ENCODE measurements at places on chromosomes 11 and 22.

DNA sequence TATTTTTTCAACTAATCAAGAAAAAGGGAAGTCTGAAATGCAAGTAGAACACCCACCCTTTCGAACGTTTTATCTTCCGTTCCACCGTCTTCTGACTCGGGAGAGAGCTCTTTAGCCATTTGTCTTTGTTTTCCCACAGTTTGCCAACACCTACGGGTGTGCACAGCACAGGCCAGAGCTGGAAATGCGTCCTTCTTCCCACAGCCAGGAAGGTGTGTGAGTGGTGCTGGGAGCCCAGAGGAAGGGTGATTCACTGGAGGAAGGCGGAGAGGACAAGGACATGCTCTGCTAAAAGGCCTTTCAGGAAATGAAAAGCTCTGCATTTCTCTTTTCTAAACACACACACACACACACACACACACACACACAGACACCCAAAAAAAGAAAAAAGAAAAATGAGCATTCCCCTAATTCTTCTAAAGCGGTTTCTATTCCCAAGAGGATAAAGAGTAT lies 18.5 kb downstream of the ENDOD1 start:
- peak; percentile 90 for DNase-seq

GRCh38 chr22:36160499-36160942 lies at the start of gene APOL3:
APOL3 (minus strand) TSS chr22:36160755; CDS start chr22:36149055, 11,700 bp downstream.
- DNase-seq, result peak; percentile 73

- no peak for DNase-seq
Observed at GRCh38 chr22:24512043-24512442, 16.9 kb downstream of the UPB1 start.

DNA sequence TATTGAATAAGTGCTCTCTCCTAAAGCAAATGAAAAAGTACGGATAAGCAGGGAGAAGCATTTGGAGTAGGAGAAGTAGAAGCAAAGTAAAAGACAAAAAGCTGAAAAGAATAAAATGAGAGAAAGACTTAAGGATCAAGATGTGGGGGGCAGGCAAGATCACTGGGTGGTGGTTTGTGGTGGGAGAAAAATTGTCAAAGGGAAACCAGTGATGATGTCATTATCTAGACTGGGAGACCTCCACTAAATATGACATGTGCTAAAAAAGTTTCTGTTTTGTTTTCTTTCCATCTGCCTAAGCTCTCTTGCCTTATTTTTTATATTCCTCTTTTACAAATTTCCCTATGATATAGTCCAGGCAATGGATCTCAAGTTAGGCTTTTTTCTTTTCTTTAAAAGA lies 14.8 kb upstream of the MAML2 start:
- no peak for DNase-seq

GRCh38 chr11:35165423-35166368 lies 26.7 kb downstream of the CD44 start:
- DNase-seq, result peak; percentile 84

DNA sequence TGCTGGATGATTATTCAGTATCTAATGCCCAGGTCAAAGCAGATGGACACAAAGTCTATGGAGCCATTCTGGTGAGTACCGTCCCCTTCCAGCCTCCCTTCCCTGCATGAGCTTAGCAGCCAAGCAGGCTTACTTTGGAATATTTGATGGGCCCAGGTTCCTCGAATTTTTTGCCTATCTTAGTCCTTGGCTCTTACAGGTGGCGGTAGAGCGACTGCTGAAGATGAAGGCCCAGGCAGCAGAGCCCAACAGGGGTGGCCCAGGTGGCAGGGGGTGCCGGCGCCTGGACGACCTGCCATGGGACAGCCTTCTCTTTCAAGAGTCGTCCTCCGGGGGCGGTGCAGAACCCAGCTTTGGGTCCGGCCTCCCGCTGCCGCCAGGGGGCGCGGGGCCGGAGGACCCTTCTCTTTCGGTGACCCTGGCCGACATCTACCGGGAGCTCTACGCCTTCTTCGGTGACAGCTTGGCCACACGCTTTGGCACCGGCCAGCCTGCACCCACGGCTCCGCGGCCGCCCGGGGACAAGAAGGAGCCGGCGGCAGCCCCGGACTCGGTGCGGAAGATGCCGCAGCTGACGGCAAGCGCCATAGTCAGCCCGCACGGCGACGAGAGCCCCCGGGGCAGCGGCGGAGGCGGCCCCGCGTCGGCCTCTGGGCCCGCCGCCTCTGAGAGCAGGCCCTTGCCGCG lies 741 bp upstream of the TMEM179B start:
- peak; percentile 78 for DNase-seq

- no peak for DNase-seq
Observed at GRCh38 chr22:44450503-44450902, 47.5 kb downstream of the RTL6 start.

DNA sequence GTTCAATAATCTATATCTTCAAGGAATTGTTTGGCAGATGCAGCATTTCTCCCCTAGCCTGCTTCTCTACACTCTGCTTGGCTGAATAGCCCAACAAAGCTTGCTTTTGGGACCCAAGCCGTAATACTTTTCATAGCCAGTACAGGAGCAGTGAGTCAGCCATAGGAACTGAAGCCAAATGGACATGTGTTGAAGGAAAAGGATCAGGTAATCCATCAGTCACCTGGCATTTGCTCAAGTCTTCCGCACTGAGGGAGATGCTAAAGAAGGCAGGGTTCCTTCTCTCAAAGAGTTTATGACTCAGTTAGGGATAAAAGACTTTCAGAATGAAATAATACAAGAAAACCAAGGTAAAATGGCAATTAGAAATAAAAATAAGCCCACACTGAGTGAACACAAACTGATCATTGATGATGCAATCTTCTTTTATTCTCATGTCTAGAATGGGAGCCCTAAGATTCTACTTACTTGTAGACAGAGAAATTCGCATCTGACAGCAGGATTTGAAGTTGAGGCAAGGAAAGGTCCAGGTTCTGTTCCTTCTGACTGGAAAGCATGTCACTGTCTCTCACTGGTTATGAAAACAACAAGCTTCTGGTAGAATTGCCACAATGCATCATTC lies 13.2 kb downstream of the C11orf87 start:
- DNase-seq, result no peak

DNA sequence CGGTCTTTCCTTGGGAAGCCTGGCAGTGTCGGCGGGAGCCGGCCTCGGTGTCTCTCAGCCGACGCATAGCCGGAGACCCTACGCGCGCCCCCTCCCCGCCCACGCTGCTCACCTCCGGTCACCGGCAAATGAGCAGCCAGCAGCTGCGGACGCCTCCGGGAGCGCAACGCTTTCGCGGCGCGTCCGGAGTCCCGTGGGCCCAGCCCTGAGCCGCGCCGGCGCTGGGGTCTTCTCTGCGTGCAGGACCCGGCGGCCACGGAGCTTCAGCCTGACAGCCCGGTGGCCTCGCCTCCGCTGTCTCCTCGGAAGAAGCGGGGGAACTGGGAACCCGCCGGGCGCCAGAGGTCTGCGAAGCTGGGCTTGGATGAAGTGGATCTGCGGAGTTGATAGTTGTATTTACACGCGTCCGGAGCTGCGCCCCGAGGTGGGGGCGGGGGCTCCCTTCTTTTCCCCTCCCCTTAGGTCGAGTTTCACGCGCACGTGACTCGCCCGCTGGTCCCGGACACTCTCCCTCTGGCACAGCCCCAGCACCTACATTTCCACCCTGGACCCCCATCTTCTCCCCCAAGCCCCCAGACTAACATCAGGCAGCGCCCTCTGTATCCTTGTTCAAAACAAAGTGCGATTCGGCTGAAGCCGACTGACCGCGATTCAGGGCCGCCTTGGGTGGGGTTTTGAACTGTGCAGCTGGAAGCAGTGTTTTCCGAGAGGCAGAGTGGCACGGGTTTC lies at the start of gene SLC43A1:
Gene SLC43A1, minus strand, starts transcription at position 371 of the 729 bp plus-strand sequence. CDS start 1,591 bp downstream, outside the sequence.
- DNase-seq, result peak; percentile 64

- no peak for DNase-seq
Observed at GRCh38 chr11:43927070-43927469, 15.4 kb upstream of the C11orf96 start.

DNA sequence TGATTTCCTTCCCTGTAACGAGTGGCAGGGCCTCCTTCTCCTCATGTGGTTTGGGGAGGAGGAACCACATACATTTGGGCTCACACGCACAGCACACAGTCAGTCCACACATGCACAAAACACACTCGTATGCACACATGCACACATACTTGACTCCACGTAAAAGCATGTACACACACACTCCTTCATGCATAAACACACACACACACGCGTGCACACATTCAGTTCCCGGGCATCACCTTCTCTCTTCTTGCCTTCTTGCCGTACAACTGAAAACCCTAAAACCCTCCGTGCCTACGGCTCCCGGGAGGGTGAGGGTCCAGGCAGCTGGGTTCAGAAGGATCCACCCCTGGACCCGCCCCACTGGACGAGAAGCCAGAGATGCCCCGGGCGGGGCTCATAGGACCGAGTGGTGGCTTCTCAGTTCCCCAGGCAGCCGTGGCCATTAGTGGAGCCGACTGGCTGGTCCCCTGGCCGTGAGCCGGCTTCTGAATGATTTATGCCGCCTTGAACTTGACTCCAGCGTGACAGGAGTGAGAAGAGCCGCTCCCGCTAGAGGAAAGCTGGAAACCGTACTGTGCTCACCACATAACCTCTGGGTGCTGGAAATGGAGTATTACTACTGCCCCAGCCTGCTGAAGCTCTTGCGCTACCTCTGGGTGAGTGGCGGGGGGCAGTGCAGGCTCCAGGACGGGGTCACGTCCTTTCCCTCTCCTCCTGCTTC lies 117.4 kb downstream of the KIAA1671 start:
- DNase-seq, result no peak

DNA sequence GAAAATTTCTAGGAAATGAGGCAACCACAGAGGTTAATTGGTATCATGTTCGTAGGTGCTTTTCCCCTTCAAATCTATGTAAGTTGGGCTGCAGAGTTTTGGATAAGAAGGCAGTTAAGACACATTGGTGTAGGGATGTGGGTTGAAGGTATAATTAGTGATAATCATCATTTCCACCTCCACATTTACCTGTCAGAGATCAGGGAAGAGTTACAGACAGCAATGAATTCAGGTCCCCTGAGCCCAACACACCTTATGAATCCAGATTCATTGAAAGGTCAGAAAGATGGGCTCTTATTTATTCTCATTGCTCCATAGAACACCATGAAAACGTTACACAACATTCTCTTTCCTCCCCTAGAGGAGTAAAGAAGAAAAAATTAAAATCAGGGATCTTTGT lies 308.7 kb downstream of the C11orf87 start:
- DNase-seq, result no peak

DNA sequence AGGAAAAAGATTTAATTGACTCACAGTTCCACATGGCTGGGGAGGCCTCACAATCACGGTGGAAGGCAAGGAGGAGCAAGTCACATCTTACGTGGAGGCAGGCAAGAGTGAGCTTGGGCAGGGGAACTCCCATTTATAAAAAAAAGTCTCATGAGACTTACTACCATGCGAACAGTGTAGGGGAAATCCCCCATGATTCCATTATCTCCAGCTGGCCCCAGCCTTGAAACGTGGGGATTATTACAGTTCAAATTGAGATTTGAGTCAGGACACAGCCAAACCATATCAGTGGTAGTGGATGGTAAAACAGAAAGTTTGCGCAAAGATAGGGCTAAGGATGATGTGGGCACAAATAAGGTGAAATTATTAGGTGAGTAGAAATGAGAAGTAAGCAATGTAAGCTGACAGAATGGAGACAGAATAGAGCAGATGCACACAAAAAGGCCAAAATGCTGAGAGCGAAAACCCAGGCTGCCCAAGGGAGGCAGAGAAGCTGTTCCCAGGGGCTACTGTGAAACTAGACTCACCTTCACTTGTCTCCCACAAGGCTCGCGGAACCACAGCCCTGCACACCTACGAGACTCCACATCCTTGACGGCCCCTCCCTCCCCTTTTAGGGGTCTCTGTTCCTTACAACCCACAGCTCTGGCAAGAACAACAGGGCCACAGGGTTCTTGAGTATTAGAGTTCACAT lies 377.6 kb downstream of the CADM1 start:
- no peak for DNase-seq

DNA sequence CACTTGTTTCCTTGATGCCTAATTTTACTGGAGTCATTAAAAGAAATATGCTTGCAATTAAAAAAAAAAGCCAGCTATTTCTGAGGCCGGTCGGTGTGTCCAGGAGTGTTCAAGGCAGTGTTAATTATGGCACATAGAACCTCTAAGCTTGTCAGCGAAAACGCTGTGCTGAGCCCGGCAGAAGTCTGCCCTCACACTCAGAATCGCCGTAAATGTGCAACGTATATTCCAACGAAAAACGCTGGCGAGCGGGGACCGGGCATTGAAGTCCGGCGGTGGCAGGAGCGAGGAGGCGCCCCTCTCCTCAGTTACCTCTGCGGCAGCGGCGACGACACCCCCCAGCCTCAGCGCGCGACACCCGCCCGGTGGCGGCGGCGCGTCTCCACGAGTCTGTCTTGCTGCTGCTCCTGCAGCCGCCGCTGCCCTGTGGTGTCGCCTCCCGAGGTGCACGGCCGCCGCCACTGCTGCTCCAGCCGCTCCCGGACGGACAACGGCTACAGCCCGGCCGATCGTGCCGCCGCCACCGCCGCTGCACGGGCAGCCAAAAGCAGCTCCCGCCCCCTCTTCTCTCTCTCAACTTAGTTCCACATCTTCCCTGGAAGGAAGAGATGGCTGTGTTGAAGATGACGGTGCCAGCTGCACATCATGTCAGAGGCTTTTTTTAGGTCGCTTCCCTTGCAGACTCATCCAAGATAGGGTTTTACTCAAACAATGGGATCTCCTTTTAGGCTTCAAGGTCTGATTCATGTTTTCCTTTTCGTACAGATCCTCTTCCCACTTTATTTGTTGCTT lies 56.0 kb downstream of the JAM3 start:
- DNase-seq, result peak; percentile 66

- no peak for DNase-seq
Observed at GRCh38 chr22:29528144-29528543, 25.4 kb downstream of the THOC5 start.

DNA sequence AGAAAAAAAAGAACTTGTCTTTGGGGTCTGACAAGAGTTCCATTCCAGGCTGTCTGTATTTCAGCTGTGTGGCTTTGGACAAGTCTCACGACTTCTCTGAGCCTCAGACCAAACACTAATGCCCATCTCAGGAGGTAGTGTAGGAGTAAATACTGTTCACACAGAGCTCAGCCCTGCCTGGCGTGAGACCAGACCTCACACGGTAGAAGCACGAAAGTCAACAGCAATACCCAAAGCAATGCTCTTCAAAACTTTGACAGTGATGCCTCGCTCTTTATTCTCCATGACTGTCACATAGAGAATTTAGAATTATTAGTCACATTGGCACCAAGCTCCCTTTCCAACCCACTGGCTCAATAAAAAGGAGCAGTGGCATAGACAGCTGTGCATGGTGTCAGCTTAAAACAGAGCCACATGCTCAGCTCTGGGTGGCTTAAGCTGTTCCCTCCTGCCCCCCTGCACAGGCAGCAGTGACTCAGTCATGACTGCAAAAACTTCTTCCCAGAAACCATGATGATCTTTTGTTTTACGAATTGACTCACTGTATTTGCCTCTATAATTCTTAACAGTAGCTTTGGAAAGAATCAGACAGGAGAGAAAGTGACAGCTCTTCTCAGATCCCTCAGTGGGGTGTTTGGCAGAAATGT lies 74.0 kb upstream of the PHF21B start:
- DNase-seq, result peak; percentile 34

All from fibroblast of pulmonary artery (primary cell).